ENCODE measurements at places on chromosomes 2 and 18.

DNA sequence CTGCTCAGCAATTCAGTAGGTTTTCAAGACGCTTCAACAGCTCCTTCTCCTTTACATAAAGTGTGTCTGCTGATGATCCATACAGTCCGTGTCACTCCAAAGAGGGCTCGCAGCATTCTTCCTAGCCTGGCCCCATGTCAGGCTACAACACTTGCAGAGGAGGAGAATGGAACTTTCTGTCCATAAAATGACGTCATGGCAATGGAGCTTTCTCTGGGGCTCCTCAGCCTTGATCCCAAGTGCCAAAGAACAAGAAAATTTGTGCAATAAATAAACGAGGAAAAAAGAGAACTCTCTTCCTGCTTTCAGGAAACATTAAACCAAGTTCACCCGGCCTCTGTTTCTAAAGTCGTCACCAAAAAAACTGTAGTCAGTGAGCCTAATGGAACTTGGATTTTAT is 199.5 kb upstream of the MEIS1 start:
- DNase-seq = no peak

- DNase-seq = peak; percentile 94
These were observed 2.3 kb upstream of the PLEKHH2 start for GRCh38 chr2:43634604-43635306.

GRCh38 chr2:42225573-42225972 is 56.4 kb downstream of the EML4 start:
- DNase-seq = no peak

- DNase-seq = no peak
These were observed 294.1 kb upstream of the FANCL start for GRCh38 chr2:58535182-58535581.

DNA sequence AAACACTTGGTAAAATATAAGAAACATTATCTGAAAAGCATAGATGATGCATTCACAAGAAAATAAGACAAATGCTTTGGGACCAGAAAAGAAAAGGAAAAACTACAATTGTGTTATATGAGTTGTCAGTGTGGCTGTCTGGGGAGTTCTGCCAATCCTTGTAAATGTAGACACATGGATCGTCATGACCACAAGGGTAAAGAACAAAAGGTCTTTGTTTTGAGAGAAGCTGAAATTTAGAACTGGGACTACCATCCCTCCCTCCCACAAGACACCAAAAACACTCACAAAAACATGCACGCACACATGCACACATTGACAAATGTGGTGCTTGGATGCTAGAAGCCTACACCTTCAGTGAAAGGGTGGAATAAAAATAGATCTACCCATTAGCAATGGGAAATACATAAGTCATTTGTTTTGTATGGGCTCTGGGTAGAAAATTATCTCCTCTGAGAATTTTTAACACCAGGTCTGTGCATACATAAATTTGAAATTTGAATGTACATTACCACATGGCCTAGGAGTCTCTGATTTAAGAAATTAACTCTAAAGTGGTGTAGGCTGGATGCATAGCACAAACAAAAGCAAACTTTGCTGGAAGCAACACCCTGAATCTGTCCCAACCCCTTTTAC is 266.2 kb upstream of the SLC39A10 start:
- DNase-seq = no peak

GRCh38 chr2:239943991-239944631 is 81.0 kb downstream of the NDUFA10 start:
- DNase-seq = no peak

DNA sequence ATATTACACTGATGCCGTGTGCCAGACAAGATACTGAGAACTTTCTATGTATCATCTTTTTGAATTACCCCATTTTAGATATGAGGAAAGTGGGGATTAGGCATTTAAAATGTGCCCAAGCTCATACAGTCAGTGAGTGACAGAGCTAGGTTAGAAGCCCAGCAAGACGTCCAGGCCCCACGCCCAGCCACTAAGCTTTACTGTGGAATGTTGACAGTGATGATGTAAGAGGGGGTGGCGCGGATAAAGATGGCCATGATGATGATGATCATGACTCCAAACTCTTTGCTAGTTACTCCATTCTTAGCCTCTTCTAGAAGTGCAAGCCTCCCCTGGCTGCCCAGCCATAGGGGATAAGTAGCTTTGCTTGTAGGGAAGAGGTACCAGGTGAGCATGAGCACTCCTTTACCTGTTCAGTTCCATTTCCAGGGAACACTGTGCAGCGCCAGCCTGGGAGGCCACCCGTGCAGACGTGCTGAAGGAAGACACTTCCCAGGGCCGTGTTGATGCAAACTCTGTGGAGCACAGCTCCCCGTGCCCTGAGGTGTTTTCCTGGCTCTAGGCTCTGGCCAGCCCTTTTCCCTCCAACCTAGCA is 65.5 kb downstream of the BCL2L11 start:
- no peak for DNase-seq

GRCh38 chr18:14949800-14950664 is 202.1 kb downstream of the ANKRD30B start:
- no peak for DNase-seq

GRCh38 chr2:63729831-63730230 is 111.9 kb upstream of the UGP2 start:
- no peak for DNase-seq

DNA sequence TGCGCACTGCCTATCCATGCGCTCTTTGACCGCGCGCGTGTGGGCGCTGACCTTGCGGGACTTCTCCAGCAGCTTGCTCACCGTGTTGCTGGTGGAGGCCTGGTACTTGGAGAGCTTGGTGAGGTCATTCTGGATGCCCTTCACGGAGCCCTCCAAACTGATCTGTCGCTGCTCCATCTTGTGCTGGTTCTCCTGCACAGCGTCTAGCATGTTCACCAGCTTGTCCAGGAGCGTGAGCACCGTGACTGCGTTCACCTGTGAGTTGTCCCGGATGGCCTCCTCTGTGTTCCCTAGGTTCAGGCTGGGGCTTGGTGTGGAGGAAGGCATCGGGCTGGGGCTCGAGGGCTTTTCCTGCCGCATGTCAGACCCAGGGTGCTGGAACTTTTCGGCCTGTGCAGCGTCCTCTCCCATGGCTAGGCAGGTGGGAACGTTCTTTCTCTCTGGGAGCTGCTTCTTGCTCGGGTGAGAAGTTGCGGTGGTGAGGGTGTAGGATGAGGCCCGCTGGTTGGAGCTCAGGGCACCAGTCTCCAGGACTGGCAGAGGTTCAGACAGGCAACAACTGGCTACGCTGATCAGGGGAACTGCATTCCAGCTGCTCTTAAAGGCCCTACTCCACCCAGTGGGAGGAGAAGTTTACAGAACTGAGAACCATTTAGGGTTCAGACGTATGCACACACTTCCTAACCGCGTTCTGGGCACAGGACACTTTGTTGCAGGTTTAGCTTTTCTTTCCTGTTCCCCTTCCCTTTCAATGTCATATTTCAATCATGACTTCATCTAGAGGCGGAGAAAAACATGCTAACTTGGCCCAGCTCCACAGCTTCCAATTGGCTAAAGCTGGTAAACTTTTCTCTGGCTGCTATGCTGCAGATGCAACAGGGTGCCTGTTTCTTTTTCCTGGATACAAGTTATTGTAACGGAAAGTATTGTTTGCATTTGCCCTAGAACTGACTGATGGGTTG is at the start of gene CAVIN2:
CAVIN2 (minus strand) TSS at position 574 of the 962 bp plus-strand sequence; CDS start at position 411, 163 bp downstream.
- DNase-seq = peak; percentile 45

DNA sequence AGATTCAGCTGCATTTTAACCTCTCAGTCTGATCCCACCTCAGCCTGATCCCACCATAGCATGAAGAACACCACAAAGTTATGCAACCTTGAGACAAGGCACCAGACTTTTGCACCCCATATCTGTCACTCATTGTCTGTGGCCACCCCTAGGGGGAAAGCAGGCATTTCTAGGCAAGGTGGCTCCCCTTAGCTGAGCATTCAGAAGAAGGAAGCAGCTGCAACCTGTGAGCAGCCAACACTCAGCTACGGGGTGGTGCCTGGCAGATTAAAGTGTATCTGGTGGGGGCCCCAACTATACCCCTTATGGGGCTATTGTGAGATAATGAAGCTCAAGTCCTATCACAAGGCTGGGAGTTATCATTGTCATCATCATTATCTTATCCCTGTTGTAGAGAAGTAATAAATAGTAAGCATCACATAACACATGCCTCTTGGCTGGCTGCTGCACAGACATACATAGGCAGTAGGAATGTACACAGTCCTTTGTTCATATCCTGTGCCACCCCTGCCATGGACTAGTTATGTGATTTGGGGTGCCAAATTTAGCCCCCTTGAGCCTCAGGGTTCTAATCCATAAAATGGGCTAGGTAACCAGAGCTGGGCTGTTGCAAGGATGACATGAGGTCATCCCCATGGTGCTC is 20.6 kb upstream of the TMEM163 start:
- DNase-seq = no peak

- no peak for DNase-seq
These were observed 126.1 kb downstream of the MYCN start for GRCh38 chr2:16066261-16067036.

GRCh38 chr2:42191285-42192009 is 22.3 kb downstream of the EML4 start:
- DNase-seq = no peak

DNA sequence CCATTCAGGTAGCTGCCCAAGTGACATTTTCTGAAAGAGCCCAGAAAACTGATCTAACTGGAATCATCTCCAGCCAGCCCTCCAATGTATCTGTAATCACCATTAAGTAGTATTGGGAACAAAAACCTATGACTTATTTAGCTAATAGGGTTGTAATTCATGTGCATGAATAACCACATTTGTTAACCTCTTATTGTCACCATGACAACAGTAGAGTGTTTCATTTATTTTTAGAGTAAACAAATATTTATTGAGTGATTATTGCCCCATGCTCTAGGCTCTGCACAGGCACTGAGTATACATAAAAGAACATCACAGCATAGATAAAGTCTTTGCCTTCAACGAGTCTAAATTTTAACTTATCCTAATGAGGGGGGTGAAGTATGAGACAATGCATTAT is 265.4 kb upstream of the UBE2E3 start:
- DNase-seq = no peak

DNA sequence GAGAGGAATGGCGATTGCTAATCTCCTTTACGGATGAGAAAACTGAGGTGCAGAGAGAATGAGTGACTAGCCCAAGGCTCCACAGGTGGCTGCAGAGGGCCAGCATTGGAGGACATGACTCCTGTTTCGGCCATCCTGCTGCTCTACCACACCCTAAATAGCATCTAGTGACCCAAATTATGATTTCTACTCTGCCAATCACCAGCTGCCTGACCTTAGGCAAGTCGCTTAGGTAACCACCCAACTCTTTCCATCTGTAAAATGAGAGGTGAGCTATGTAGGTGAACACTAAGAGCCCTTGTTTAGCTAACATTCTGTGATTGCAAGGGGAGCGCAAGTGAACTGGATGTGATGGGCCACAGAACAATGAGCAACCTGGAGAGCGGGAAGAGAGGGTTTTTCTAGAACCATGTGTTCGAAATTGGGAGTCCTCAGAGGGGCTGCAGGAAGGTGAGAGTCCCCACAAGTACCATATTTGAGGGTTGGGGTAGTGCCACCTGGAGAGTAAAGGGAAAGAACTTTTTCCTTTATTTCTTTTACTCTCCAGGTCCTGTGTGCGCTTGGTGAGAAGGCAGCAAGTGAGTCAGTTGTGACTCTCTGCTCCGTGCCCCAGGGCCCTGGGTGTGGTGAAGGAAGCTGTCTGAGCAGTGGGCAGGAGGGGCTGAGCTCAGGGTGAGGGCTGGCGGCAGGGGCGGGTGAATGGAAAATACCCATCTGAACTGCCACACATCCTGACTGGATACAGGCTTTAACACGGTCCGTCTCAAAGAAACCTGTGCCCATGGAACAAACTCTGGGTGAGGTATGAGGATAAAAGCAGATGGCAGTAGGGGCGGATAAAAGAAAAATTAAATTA is 2.4 kb downstream of the CYP27C1 start:
- peak; percentile 93 for DNase-seq

GRCh38 chr18:63062246-63062645 is 257.3 kb downstream of the BCL2 start:
- DNase-seq = no peak

GRCh38 chr2:159713631-159714246 is 1.4 kb downstream of the MARCHF7 start:
- peak; percentile 21 for DNase-seq

GRCh38 chr2:134206573-134206972 is 47.3 kb upstream of the MGAT5 start:
- DNase-seq = no peak

- DNase-seq = no peak
These were observed 162.2 kb upstream of the BOD1L2 start for GRCh38 chr18:56984731-56985130.

GRCh38 chr2:95158891-95159619 is 593 bp downstream of the ZNF514 start:
- DNase-seq = peak; percentile 27

DNA sequence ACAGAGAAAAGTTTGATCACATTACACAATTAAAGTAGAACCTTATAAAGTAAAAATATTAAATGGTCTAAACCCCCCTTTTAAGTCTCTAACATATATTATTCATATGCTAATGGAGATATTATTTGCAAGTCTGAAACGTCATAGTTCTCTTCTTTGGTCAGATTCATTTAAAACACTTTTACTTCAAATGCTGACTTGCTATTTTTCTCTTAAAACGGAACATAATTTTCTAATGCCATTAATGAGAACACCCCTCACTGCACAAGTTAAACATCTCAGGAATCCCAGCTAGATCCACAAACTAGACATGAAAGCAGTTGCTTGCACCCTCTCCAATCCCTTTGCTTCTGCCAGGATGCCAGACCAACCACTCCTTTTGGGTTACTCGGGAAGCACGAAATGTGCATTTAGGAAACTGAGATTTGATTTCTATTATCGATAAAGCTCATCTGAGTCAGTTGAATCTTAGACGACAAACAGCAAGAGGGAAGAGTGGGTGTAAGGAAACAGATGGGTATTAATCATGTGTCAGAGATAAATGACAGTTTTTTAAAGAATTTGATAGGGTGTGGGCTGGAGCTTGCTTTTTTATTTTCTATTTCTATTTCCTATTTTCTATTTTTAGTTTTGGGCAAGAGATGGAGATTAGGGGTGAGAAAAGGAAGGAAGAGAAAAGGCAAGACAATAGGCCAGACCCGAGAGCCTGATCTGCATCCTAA is 1.5 kb downstream of the ADD2 start:
- no peak for DNase-seq

- DNase-seq = no peak
These were observed 224.5 kb upstream of the SPOPL start for GRCh38 chr2:138277062-138277461.

DNA sequence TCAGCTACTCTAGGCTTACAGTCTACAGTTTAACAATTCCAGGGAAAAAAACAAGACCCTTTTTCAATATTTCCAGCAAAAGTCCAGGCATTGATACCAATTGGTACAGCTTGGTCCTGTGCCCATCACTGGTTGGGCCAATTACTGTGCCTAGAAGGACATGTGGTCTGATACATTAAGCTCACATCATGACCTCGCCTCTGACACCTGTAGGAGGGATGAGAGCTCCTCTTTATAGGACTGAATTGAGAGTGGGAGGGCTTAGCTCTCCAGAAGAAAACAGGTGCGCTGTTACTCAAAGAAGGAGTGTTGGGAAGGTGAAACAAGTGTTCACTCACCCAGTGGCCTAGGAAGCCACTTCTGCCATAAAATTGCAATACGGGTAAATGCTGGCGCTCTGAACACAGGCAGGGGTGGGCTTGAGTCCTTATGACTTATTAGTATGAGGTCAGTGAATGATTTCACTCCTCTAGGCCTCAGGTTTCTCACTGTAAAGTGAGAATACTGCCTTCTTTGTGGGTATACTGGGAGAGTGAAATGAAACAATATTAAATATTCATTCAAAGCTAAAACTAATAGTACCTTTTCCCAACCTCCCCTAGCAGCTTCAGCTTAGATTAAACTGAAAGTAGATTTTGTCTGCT is 49.7 kb downstream of the RABL2A start:
- no peak for DNase-seq
